ENCODE measurements at places on chromosomes 4 and X. TPM values are rescaled to one million over a fixed set of nuclear protein-coding genes. Genes with fewer than 3 reads are reported as not detected.

DNA sequence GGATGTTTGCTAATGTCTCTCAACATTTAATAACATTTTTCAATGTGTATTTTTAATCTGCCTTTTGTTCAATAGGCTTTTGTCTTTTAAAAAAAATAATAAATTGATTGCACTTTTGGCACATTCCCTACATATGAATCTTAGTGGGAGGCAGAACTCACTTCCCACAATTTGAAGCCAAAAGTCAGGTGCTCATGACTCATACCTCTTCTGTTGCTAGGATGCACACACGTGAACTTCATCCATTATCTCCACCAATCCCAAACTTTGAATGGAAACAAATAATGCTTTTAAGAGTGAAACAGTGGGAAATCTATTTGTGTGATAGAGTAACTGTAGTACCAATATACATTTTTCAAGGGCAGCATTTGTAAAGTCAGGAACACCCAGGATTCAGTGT, 260.5 kb downstream of the IQCM start:
- DNase-seq: no peak

- no peak for DNase-seq
Observed at GRCh38 chr4:10743357-10743756, 58.8 kb upstream of the CLNK start.

GRCh38 chrX:119093991-119094735, 21.4 kb downstream of the CT47C1 start:
- DNase-seq: no peak

- DNase-seq: no peak
Observed at GRCh38 chrX:155876704-155877103, 4.4 kb upstream of the VAMP7 start.

GRCh38 chr4:124943145-124943889, 230.8 kb upstream of the ANKRD50 start:
- DNase-seq: no peak

DNA sequence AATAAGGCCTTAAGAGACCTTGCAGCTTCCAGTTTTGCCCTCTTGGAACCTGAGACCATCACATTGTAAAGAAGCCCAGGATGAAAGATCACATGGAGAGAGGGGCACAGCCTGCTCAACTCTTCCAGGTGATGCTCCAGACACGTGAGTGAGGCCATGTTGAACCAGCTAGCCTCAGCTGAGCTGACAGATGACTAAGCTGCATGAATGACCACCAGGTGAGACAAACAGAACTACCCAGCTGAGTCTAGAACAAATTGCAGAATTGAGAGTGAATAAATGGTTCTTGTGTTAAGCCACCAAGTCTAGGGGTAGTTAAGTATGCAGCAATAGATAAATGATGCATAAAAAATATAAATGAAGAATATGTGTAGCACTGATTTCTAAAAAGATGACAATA, 16.8 kb upstream of the GPR82 start:
- DNase-seq: no peak

Gene ITM2A
- 28.3 TPM for total RNA-seq
